ENCODE measurements at places on chromosomes 6 and 20. TPM values are rescaled to one million over a fixed set of nuclear protein-coding genes. Genes with fewer than 3 reads are reported as not detected.

The CPXM1 gene
- 3.9 TPM for total RNA-seq

The OXT gene
- total RNA-seq, result not detected

The GZF1 gene
- 22.6 TPM for total RNA-seq

The RNF182 gene
- 0.30 TPM for total RNA-seq

The SLC35F1 gene
- total RNA-seq, result not detected

The BCLAF1 gene
- total RNA-seq, result 86.4 TPM

The GNMT gene
- not detected for total RNA-seq

The PI16 gene
- total RNA-seq, result 0.59 TPM

The LAMP5 gene
- total RNA-seq, result not detected

The UBE2C gene
- total RNA-seq, result 2.1 TPM

The OVOL2 gene
- not detected for total RNA-seq

The TFAP2D gene
- not detected for total RNA-seq

The TFAP2C gene
- not detected for total RNA-seq

The RGS17 gene
- 11.3 TPM for total RNA-seq

The NKAIN2 gene
- not detected for total RNA-seq

The TCP11 gene
- 0.46 TPM for total RNA-seq

The PBOV1 gene
- not detected for total RNA-seq

The TBXT gene
- total RNA-seq, result not detected

The KIF25 gene
- 0.14 TPM for total RNA-seq

The OR2J1 gene
- not detected for total RNA-seq

The PTCRA gene
- not detected for total RNA-seq

The GINS1 gene
- 1.5 TPM for total RNA-seq

The PREX1 gene
- total RNA-seq, result 2.1 TPM
